Naive thymus-derived CD8-positive, alpha-beta T cell (primary cell): ENCODE measurements at places on chromosomes 1 and 21.

- no peak for DNase-seq
Measured at GRCh38 chr1:234230414-234230862, 142.8 kb upstream of the COA6 start.

DNA sequence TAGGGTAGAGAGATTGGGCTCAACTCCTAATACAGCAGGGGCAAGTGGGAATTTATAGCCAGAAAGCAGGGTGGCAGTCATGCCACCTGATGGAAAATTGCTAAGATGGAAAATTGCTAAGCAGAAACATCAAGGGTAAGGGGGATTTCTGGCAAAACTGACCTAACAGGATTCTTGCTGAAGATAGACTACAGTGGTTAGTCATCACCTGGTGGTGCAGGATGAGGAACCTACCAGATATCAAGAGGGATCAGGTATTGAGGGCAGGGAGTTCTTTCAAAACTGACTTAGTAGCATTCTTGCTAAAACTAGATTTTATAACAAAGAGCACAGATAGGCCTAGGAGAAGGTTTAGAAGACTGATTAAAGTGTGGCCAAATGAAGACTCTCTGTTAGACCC, 292.9 kb downstream of the PLPP3 start:
- no peak for DNase-seq

GRCh38 chr1:118788463-118788862, 199.7 kb downstream of the TBX15 start:
- DNase-seq = no peak

- no peak for DNase-seq
Measured at GRCh38 chr1:213327017-213327667, 276.1 kb downstream of the RPS6KC1 start.

- no peak for DNase-seq
Measured at GRCh38 chr1:165512816-165513215, 31.0 kb upstream of the LRRC52 start.

DNA sequence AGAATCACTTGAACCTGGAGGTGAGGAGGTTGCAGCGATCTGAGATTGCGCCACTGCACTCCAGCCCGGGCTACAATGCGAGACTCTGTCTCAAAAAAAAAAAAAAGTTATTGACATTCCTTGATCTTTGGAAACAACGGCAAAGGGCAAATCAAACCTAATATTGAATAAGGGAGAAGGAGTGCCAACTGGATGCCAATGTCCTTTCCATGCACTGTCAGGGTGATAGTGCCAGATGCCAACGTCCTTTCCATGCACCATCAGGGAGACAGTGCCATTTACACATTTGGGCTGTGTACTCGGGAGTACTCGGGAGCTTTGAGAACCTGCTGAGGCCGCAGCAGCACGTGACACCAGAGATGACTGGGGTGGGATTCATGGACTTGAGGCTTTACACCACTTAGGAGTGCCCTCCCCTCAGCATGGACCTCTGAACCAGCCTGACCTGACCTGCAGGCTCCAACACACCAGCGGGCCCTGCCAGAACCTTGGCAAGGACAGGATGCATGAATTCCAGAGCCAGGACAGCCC, 34.5 kb upstream of the SOD1 start:
- DNase-seq = no peak

DNA sequence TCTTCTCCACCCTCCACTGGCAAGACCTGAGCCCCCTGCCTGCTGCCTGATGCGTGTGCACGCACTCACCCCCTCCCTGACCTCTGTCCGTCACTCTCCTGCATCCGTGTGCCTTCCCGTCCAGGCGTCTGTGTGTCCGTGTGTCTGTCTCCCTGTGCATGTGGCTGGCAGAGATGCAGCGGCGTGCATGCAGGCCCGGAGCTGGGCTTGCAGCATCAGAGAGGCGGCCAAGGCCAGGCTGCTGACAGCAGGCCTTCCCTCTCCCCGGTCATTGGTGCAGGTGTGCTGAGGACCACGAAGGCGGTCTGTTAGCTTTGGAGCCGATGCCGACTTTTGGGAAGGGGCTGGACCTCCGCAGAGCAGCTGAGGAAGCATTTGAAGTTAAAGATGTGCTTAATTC, 22.8 kb upstream of the ARHGEF16 start:
- no peak for DNase-seq

- DNase-seq = no peak
Measured at GRCh38 chr1:59948990-59949389, 22.4 kb upstream of the CYP2J2 start.

DNA sequence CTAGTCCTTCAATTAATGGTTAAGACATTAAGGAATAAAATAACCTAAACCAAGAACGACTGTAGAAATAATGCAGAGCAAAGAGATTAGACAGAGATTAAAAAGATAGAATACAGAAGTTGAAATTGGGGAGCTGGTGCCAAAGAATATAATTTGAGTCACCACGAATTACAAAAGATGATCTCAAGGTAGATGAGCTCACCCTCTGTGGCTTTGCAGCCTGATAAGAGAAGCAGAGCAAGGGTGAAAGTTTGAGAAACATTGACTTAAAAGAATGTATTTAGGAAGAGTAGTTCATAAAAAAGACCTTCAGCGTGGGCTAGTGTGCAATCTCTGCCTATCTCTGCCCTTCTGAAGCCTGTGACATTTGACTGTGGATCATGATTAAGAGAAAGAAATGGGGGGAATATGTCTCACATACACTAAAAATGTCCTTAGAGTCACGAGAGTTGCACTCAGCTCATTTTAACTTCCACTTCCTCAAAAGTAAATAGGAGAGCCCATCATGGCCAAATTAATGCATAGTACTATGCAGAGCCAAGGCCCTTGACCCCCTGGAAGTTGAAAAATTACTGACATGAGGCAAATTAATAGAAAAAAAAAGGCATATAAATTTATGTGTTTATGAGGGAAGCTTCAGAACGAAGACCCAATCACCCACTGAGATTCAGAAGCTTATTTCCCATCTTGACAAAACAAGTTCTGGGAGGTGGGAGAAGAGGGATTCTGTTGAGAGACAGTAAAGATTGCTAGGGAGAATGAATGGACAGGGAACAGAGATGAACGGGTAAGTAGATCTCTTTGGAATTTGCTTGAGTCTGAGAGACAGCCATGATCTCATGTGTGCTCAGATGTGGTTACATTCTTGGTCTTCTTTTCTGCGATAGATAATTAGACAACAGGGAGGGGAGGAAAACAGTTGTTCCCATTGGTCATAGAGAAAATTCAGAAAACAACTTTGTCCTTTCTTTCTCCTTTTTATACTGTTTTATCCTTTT, 395.4 kb upstream of the LRRC7 start:
- DNase-seq = no peak

- no peak for DNase-seq
Measured at GRCh38 chr1:6822530-6823359, 37.5 kb downstream of the CAMTA1 start.

DNA sequence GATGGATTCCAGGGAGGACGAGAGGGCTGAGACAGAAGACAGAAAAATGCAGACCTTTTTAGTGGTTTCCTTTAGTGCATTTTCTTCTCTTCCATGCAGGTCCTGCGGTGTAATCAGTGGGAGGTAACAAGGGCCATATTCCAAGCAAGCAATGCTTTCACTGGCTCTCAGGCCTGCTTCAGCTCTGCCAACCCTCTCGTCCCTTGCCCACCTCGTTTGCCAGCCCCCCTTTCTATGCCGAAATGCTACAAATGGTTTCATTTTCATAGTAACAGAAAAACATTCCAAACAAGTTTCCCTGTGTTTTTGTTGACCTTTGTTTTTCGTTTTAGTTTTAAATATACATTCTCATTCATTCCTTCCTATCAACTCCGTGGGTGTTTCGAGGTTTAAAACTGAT, 443.1 kb downstream of the TTLL7 start:
- no peak for DNase-seq

DNA sequence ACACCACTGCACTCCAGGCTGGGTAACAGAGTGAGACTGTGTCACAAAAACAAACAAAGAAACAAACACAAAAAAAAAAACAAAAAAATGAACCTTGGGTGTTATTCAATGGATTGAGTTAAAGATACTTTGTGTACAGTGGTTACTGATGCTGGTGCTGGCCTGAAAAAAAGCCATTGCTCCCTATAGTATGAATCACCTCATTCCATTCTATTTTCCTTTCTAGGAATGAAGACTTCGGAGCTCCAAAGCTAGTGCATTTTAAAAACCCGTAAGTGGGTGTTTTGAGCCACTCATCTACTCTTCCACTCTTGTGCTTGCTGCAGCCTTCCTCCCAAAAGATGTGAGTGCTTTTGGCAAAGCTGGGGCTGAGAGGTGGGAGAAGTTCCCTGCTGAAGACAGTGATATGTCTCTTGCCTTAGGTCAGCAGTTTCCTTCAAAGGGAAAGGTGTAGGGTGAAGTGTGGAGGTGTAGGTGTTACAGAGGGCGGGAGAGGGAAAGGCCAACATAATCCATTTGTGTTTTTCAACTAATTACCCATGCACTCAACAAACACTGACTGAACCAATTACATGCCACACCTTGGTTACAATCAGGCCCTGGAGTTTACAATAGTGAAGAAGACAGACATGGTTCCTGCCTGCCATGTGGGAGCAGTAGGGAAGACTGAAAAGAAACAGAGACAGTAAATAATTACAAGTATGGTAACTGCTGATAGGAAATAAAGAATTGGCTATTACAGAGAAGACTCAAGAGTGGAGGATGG, 55.0 kb upstream of the SERBP1 start:
- no peak for DNase-seq

DNA sequence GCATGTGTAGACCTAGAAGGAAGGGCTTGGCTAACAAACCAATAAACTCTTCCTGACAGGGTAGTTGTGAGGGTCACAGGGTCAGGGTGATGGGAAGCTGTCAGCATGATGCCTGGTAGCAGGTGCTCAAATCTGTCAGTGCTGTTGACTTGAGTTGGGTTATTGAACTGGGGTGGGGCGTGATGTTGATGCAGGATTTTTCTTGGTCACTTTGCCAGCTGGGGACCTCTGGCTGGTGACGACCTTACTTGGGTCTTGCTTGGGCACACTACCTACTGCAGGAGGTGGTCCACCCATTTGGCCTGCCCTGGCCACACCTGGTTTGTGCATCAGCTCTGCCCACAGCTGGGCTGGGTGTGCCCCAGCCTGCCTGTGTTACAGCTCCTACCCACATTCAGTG, 624.4 kb downstream of the PTPRU start:
- no peak for DNase-seq

- no peak for DNase-seq
Measured at GRCh38 chr1:234139966-234140365, 233.3 kb upstream of the COA6 start.

DNA sequence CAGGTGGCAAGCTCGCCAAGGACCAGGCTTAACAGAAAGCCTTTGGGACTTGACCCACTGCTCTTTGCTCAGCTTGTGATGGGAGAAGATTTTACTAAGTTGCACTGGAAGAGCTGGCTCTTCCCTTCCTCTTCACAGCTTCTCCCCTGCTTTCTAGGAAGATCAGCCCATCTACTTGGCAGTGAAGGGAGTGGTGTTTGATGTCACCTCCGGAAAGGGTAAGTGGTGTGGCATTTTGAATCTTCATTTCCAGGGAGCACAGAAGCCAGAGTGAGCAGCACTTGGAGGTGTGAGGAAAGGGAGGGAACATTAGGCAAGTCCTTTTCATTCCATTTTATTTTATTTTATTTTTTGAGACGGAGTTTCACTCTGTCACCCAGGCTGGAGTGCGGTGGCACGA, 9.7 kb downstream of the NENF start:
- DNase-seq = no peak

DNA sequence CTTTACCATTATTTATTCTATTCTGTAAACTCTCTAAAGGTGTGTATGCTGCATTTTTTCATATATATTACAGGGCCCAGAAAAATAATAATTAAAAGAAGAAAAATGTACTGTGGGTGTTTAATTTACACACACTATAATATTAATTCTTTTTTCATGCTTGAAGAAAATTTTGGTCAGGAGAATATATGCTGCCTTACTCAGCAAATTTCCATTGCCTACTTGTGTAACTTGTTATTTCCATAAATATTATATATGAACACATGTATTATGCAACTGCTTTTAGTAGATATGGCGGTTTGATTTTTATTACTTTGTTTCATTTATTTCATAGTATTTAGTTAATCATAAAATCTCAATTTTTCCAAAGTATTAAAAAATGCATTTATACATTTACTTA, 46.4 kb upstream of the SERPINC1 start:
- no peak for DNase-seq

DNA sequence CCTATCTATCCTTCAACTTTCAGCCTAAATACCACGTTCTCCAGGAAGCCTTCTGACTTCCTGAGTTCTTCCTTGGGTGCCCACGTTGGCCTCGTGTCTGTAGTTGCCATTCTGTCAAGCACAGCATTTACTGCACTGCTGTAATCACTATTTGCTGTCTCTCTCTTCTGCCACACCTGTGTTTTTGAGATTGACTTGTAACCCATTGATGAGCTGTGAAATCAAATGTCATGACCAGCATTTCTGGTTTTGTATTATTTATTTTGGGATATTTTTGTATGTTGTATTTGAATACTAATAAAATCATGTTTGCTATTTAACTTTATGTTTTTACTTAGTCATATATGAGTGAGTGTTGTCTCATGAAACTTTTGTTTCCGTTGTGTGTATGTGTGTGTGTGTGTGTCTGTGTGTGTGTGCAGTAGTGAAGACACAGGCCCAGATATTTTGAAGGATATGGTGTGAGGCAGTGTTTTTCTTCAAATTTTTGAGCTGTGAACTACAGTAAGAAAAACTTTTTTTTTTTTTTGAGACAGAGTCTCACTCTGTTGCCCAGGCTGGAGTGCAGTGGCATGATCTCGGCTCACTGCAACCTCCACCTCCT, 126.2 kb upstream of the SERBP1 start:
- DNase-seq = no peak

GRCh38 chr1:75472971-75473603, 137.8 kb downstream of the SLC44A5 start:
- DNase-seq = no peak

- no peak for DNase-seq
Measured at GRCh38 chr1:56255516-56256152, 323.7 kb downstream of the PLPP3 start.

- DNase-seq = no peak
Measured at GRCh38 chr1:235112297-235113182, 16.1 kb downstream of the TOMM20 start.

- no peak for DNase-seq
Measured at GRCh38 chr1:228753287-228753686, 18.0 kb downstream of the RHOU start.

DNA sequence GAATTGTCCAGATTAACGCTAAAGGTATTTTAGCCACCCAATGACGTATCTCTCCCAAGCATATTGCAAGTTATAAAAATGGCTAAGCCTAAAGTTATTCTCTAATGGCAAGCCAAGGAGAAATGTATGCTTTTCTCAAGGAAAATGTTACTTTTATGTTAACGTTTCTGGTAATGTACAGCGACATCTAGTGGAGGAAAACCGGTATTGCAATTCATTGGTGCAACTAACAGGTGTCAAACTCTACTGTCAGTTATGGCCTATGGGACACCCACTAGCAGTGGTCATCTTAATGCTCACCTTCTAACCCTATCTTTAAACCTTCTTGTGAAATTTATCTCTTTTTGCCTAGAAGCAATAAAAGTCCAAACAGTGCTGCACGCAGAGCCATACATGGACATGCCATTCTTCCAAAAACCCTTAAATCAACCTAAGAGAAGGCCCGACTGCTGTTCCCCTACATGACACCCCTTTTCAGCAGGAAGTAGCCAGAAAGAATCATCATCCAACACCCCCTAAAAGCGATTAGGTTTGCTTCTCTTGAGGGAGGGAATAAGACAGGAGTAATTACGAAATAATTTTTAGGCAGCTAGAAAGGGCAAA, 68.7 kb upstream of the LRIF1 start:
- peak; percentile 31 for DNase-seq
